Stimulated activated CD4-positive, alpha-beta T cell treated with anti-CD3 and anti-CD28 coated beads, Interleukin-12 subunit alpha, Interleukin-12 subunit beta, amount 100 ng/mL, for 4 hours (primary cell): ENCODE measurements at places on chromosomes 12 and 14.

- DNase-seq: no peak
Observed at GRCh38 chr12:128639089-128639488, 184.7 kb downstream of the SLC15A4 start.

- no peak for DNase-seq
Observed at GRCh38 chr14:28375295-28375694, 391.3 kb upstream of the FOXG1 start.

DNA sequence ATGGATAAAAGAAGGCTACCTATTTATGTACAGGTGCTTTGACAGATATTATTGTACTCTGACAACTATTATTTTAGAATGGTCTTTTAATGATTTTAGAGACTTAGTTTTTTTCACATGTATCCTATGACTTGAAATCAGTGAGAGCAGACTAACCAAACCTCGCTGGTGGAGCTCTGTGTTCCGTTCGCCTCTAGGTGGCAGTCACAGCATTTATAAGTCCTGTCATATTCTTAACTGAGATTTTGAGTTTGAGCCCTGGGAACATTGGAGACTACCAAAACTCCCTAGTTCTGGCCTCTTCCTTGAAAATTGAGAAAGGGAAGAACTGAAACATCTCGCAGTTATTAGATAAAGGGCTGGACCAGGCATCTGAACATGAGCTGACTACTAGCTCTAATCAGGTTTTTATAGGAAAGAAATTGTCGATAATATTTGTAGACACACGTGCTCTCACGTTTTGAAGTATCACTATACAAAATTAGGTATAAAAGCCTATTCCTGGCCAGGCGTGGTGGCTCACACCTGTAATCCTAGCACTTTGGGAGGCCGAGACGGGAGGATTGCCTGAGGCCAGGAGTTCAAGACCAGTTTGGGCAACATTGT is 48.3 kb downstream of the TTLL5 start:
- DNase-seq: peak; percentile 49

DNA sequence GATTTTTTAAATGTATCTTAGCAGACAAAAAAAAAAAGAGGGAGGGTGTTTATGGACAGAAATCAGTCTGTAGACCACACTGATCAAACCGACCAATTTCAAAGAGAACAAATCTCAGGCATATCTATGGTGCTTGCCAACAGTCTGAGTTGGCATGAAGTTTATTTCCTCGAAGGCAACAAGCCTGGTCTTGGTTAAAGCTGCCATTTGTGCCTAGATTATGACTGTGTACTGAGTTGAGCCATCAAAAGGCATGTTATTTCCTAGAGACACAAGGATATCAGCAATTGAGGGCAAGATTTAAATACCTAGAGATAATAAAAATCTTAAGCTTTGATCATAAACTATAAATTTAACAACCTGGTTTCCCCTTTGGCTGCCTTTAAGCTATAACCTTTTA is 119.2 kb downstream of the SLC2A13 start:
- DNase-seq: no peak

DNA sequence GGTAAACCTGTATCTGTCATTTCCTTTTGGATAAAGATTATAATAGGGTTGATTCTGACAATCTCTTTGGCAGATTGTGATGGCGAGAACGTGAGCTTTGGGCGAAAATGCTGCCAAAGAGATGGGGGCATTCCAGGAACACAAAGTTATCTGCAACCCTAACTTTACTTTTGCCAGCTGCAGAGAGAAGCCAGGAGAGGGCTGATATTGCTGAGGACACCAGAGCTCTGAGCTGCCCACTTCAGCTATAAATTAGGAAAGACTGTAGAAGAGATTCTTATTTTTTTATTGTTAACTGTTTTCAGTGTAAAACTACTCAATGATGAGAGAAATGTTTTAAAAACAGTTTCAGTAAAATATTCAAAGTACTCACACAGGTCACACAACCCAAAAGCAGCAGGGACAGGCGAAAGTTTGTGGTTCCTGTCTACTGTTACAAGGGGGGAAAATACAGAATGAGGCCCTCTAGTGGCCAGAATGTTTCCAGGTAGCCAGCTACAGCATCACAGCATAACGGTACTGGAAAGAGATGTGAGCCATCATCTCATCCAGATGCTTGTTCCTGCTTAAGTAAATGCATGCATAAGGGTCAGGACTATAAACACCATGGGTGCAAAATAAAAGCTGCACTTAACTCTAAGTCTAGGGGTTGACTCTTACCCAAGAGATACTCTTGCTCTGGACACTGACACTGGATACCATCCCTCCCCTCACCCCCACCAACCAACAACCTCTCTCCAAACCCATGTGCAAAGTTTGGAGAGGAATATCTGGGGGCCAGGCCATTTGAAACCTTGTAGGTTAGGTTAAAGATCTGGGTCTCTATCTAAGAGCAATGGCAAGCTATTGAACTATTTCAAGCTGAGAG is 498.4 kb downstream of the RMST start:
- DNase-seq: no peak

DNA sequence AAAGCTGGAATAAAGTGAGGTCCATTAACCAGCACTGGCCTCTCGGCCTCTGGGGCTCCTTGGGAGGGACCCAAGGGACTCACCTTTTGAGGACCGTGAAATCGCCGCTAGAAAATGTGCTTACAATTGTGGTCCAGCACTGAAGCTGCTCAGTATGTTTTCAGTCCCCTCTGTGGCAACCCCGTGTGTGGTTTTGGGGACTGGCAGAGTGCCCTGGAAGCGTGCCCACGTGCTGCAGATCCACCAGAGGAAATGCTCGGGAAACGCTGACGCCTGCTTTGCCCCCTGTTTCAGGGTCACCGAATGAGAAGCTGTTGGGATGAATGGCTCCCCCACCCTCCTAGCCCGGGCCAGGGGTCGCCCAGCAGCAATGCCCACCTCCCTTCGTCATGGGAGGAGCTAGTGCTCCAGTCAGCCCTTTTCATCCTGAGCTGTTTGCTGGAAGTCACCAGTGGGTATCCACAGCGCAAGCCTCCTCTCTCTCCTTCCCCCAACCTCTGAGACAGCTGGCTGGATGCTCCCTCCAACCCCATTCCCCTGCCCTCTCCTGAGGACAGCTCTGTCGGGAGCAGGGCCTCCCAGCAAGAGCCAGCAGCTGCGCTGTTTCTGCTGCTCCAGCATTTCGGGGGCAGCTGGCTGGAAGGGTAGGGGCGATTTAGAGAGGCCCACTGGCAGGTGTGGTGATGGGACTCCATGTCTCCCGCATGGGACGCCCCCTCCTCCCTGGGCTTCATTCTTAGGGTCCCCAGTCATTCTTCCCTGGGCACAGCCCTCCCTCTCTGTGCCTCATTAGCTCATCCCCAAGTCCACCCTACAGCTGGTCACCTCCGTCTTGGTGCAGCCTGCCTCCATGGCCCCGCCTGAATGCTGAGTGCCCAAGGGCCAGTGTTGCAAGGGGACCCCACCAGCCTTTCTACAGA is 33.2 kb upstream of the PPP1R13B start:
- DNase-seq: no peak

- DNase-seq: no peak
Observed at GRCh38 chr12:68530965-68531364, 79.7 kb upstream of the RAP1B start.
